ENCODE measurements at places on chromosomes 7 and 10. TPM values are rescaled to one million over a fixed set of nuclear protein-coding genes. Genes with fewer than 3 reads are reported as not detected.

ZNF804B gene
- total RNA-seq = not detected

NPY4R2 gene
- not detected for total RNA-seq

TACR2 gene
- total RNA-seq = not detected

CYP2W1 gene
- total RNA-seq = not detected

GIMAP8 gene
- not detected for total RNA-seq

TBXAS1 gene
- total RNA-seq = not detected

CCL24 gene
- not detected for total RNA-seq

RFC2 gene
- total RNA-seq = 23.1 TPM

DNA sequence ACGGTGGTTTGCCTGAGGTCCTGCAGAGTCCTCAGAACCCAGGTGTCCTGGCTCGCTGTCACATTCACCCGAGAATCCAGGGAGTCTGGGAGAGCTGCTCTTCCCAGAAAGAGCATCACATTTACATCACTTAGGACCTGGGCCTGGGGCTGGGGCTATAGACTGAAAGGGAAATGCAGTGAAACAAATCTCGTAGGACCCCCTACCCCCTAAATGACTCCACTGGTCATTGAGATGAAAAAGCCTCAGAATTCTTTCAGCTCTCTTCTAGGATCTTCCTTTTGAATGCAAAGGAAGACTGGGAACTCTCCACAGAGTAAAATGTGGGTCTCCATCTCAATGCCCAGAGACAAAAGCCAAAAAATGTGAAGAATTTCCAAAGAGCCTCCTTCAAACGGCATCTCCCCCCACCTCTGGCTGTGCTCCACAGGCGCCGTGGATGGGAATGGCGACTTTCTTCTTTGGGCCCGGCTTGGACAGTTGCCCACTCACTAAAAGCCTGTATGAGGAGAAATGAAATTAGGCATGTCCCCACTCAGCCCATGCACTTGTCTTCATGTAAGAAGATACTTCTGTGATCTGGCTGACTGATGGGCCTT, 49.0 kb upstream of the PODXL start:
- peaks cover 50% of the 10 kb centered on the region for H3K4me1 ChIP-seq
- no peak overlapping the region for H3K4me3 ChIP-seq
- H3K27me3 ChIP-seq = no peaks in the 10 kb centered on the region

DNA sequence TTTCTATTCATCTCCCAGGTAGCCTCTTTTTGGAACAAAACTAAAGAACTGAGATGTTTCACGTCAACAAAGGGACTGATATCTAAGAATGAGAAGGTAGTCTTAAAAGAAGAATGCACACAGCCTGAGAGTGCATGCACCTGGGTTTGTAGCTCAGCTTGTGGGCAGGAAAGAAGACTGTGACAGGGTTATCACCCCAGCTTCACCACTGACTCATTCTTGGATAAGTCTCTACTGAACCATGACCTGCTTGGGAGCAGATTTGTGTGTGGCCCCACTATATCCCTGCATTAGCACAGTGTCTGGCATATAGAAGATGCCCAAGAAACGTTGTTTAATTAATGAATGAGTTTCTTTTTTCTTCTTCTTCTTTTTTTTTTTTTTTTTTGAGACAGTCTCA, 187.5 kb downstream of the GPAM start:
- no peak overlapping the region for H3K27ac ChIP-seq
- H3K4me1 ChIP-seq = no peaks in the 10 kb centered on the region
- no peak for DNase-seq
- H3K4me3 ChIP-seq = no peak overlapping the region

DNA sequence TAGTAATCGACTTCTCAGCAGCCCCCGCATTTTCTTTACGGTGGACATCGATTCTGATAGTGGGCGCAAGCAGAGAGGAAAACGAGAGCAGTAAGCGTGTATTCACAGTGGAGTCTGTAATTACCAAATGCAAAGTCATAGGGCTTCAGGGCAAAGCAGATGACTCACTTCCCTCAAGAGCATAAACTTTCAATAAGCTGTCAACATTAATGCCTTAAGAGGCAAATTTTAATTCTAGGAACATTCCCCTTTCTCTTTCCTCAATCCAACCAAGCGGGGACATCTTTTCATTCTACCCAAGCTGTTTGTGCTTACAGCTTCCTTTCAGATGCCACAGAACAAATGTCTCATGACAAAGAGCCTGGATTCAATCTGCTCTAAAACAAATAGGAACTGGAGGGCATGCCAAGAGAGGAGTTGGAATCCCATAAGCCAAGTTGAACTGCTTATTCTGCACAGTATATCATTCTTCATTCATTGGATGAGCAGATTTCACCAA, 48.6 kb downstream of the MALSU1 start:
- DNase-seq = peak; percentile 93
- peaks cover 23% of the 10 kb centered on the region for H3K36me3 ChIP-seq
- H3K4me3 ChIP-seq = peak overlapping the region; percentile 65
- peaks cover 54% of the 10 kb centered on the region for H3K4me1 ChIP-seq

GRCh38 chr10:30752481-30752881, 122.9 kb upstream of the LYZL2 start:
- peaks cover 20% of the 10 kb centered on the region for H3K4me1 ChIP-seq
- DNase-seq = no peak
- H3K27me3 ChIP-seq = no peaks in the 10 kb centered on the region
- no peak overlapping the region for H3K27ac ChIP-seq
- H3K4me3 ChIP-seq = no peak overlapping the region
- no peaks in the 10 kb centered on the region for H3K36me3 ChIP-seq

DNA sequence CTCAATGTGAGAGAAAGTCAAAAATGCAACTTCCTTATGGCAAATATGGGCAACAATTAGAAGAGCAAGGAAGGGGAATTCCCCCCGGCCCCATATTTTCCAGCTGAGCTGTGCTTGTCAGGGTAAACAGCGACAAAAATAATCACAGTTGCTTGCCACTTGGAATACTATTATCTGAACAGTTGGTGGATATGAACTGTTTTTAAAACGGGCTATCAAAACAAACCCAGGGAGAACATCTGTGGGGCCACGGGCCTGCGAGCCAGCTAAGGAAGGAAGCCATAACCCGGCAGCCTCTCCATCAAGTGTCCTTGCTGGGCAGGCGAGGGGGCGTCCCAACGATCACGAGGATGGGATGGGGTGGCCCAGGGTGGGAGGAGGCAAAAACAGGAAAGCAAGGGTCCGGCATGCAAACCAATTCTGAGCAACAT, 228.4 kb downstream of the ARHGAP12 start:
- H3K4me3 ChIP-seq = no peak overlapping the region
- no peak overlapping the region for H3K27ac ChIP-seq
- H3K27me3 ChIP-seq = no peaks in the 10 kb centered on the region
- no peak for DNase-seq
- H3K4me1 ChIP-seq = peaks cover 29% of the 10 kb centered on the region
- H3K36me3 ChIP-seq = no peaks in the 10 kb centered on the region

DNA sequence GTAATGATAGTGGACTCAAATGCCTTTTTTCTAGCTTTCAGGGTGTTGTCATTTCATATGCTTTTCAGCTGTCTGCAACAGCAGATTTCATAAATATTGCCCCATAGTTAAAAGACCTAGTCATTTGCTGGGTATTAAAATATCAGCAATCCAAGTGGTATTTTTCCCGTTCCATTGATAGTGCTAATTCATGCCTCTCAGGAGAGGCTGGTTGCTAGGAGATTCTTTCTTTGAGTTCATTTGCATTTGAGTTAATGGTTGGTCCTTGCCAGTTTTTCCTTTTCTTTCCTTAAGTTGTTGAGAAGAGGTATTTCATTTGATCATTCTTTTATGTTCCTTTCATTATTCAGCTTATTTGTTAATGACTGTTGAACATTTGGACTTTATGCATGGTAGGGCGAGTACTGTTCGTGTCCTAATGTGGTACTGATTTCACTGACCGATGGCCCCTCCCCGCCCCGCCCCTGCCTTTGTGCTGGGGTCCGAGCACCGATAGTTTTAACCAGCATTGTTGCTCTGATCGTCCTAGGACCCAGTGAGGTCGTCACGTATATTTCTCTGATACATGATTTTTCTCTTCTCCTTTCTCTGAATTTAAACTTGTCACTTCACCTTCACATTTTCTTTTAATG, 128.6 kb downstream of the CCNY start:
- peaks cover 25% of the 10 kb centered on the region for H3K4me1 ChIP-seq
- peak; percentile 70 for DNase-seq
- H3K4me3 ChIP-seq = no peak overlapping the region
- no peaks in the 10 kb centered on the region for H3K36me3 ChIP-seq
- no peaks in the 10 kb centered on the region for H3K27me3 ChIP-seq

DNA sequence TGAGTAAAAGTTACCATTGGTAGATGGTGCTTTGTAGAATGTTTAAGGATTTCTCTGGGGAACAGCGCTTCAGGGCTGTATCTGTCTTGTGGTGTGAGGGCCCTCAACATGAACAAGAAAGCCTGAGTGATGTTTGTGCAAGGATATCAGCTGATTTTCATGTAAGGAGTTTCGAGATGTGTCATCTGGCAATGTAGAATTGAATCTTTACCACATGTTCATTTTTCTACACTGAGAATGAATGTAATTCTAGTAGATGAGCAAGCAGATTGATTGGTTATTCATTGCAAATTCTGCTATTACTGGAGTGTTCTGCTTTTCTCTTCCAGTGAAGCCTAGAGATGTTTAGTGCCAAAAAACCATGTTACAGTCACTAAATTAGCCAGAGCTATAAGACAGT, 87.7 kb downstream of the ST7 start:
- H3K27ac ChIP-seq = peak overlapping the region; percentile 29
- DNase-seq = peak; percentile 73
- no peak overlapping the region for H3K4me3 ChIP-seq

DNA sequence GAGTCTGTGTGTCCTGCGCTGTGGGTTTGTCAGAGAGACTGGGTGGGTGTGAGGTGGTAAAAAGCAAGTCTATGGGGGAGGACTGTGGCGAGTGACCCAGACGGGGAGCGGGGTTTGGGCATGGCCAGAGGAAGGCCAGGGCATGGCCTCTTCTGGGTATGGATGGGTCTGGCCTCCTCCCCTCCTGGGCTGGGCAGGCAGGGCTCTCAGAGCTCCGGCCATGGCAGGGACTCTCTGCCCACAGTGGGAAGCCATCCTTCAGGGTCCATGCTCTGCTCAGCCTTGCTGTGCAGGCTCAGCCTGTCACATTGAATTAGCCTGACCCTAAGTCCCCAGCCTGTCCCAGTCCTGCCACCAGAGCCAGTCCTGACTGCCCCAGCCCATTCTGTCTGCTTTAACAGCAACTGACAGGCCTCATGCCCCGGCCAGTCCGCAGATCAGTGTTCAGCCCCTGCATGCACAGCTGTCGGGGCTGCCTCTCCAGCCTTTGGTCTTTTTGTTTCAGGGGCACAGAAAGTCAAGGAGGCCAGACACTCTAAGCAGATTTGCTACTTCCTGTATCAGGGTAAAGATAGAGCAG, 7.9 kb downstream of the ANTXRL start:
- no peak for DNase-seq
- H3K27ac ChIP-seq = no peak overlapping the region
- no peaks in the 10 kb centered on the region for H3K36me3 ChIP-seq
- H3K4me3 ChIP-seq = no peak overlapping the region

DNA sequence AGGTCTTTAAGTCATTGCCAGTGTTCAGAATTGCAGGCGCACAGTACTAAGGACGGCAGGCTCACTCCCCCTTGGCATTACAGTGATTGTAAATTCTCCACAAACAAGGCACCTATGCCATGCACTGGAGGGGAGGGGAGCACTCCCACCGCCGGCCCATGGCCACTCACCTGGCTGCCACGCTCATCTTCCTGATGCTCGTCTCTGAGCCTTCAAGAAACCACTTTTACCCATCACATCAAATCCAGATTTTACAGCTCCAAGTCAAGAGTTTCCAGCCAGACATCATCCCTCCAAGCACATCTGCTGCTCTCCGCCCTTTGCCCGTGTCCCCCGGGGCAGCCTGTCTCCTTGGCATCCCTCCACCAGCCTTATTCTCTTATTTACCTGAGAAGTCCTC, 350.2 kb upstream of the SHH start:
- no peaks in the 10 kb centered on the region for H3K36me3 ChIP-seq
- DNase-seq = no peak
- H3K4me1 ChIP-seq = no peaks in the 10 kb centered on the region
- H3K27ac ChIP-seq = no peak overlapping the region
- H3K4me3 ChIP-seq = no peak overlapping the region

DNA sequence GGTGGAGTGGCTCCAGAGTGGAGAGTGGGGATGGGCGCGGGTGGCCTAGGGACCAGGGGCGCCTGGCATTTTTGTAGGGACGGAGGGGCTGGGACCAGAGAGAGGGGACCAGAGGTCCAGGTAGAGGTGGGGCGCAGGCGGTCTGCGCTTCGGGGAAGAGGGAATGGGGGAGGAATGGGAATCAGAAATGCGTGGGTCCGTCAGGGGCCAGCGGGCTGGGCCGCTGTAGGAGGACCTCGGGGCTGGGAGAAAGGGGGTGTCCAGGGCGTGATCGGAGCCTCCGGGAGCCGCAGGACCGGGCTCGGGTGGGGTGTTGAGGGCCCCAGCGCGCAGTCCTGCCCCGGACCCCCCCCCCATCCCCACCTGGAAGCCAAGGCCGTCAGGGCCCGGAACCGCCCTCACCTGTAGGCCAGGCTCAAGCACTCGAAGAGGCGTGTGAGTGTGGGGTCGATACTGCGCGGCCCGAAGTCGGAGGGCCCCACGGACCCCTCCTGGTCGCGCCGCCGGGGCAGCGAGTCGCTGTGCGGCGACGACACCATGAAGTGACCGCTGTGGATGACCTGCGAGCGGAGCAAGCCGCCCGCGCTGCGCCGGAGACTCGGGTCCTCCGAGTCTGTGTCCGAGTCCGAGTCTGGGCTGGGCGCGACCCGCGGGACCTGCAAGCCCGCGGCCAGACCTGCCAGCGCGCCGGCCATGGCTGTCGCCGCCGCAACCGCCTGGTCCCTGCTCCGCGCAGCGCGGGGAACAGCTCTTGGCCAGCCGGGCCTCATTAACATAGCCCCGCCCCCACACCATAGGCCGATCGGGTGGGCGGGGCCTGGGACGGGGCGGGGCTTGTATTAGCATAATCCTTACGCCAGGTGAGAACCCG, at the start of gene MLXIPL:
MLXIPL (minus strand) TSS at position 725 of the 871 bp plus-strand sequence; CDS start at position 695, 30 bp downstream.
- H3K4me3 ChIP-seq = peak within 1 kb of the TSS; percentile 61
- H3K4me1 ChIP-seq = no peaks in the 10 kb centered on the region
- no peak within 1 kb of the TSS for H3K27ac ChIP-seq
- H3K36me3 ChIP-seq = no peaks in the 10 kb centered on the region
- H3K27me3 ChIP-seq = peaks cover 45% of the 10 kb centered on the region
- peak; percentile 87 for DNase-seq

GRCh38 chr10:62830679-62831078, 14.5 kb upstream of the EGR2 start:
- no peaks in the 10 kb centered on the region for H3K27me3 ChIP-seq
- peak; percentile 9 for DNase-seq
- no peaks in the 10 kb centered on the region for H3K36me3 ChIP-seq
- peaks cover 9% of the 10 kb centered on the region for H3K4me1 ChIP-seq
- H3K4me3 ChIP-seq = no peak overlapping the region

- no peak overlapping the region for H3K4me3 ChIP-seq
- H3K27me3 ChIP-seq = 0 out of 2 replicates have a peak, but pooled peaks cover 3% of the 10 kb centered on the region
- H3K4me1 ChIP-seq = peaks cover 9% of the 10 kb centered on the region
- H3K27ac ChIP-seq = no peak overlapping the region
- H3K36me3 ChIP-seq = no peaks in the 10 kb centered on the region
Measured at GRCh38 chr10:116815641-116816415, 33.5 kb upstream of the ENO4 start.
